ENCODE measurements at places on chromosomes 7 and 10.

DNA sequence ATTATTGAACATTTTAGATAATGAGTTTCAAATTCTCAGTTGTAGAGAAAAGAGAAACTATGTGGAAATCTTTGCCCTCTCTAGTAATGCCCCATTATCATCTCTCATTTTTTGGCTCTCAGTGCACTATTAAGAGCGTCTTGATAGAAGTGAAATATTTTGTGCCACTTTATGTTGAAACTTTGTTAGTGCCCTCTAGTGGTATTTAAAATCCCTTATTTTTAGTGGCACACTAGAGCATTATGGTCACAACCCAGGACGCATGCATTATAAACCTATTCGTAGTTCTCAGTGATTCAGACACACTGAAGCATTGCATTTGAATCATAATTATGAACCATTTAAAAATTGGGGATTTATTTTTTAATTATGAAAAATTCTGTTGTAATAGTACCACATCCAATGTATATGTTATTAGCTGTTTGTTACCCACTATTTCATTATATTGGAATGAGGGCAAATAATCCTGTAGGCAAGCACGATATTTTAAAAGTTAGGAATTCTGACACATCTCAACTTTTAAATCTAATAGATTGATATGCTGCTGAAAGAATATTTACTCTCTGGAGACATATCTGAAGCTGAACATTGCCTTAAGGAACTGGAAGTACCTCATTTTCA lies 21.9 kb downstream of the PDCD4 start:
- DNase-seq: peak; percentile 58

GRCh38 chr10:52453501-52453900 lies 139.4 kb downstream of the DKK1 start:
- no peak for DNase-seq

DNA sequence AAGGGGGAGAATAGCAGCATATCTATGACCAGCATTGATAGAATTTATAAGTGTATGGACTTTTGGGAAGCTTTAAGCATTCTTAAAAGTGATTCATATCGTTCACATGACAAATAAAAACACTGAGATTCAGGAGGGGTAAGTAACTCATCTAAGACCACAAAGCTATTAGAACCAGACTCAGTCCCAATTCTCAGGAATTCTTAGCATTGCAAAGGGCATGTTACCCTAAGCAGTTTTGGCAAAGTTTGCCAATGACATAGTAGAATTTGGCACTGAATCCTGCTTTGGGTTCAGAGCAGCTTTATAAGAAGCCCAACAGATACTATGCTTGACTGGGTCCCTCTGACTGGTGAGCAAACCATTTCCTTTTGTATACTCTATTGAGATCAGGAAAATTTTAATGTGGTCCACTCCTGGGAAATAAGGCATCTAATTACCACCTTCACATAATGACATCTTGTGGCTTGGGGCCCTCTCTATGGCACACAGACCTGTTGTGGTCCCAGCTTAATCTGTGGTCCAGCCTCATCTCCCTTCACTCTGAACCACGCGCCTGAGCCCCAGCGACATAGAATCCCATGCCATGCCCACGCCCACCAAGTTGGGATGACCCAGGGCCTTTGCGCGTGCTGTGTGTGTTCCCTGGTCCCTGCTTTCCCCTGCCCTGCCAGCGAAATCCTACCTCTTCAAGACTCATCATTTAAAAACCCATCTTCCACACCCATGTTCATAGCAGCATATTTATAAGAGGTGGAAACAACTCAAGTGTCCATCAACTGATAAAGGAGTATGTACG lies 37.5 kb upstream of the DOCK1 start:
- no peak for DNase-seq

GRCh38 chr7:73742753-73743641 lies 4.4 kb upstream of the ABHD11 start:
- DNase-seq: no peak

GRCh38 chr10:15821046-15821683 lies 39.1 kb downstream of the MINDY3 start:
- no peak for DNase-seq

DNA sequence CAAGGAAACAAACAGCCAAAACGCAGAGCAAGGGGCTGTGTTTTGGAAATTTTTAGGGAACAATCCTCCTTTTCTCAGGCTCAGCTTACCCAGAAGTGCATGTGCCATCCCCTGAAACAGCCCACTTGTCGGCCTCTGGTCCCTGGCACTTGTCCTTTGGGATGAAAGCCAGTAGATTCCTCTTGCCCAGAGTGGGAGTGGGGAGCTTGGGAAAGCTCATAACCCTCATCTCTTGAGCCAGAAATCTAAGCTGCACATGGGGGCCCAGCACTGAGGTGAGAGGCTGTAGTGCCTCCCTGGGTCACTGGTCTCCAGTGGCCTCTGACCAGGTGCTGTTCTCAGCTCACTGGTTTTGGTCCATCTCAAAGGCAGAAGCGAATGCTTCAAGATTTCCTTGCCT lies 150.3 kb downstream of the RNF216 start:
- DNase-seq: no peak

GRCh38 chr10:89431977-89432376 lies 17.6 kb downstream of the IFIT5 start:
- no peak for DNase-seq

GRCh38 chr7:22611758-22612079 lies 111.7 kb upstream of the STEAP1B start:
- DNase-seq: no peak

- DNase-seq: no peak
Observed at GRCh38 chr7:137718355-137718754, 128.4 kb downstream of the DGKI start.

- peak; percentile 17 for DNase-seq
Observed at GRCh38 chr10:89296220-89296648, 5.6 kb upstream of the IFIT2 start.

GRCh38 chr7:107937531-107937930 lies 46.5 kb downstream of the DLD start:
- no peak for DNase-seq

DNA sequence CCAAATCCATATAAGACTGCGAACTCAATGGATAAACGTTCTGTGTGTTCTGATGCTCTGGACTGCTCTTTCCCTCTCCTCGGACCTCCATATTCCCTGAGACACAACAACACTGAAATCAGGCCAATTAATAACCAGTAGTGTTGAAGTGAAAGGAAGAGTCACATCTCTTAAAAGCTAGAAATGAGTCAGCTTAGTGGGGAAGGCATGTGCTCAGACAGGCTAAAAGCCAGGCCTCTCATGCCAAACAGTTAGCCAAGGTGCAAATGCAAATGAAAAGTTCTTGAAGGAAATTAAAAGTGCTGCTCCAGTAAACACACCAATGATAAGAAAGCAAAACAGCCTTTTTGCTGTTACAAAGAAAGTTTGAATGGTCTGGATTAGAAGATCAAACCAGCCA lies 29.3 kb downstream of the TNS3 start:
- no peak for DNase-seq

DNA sequence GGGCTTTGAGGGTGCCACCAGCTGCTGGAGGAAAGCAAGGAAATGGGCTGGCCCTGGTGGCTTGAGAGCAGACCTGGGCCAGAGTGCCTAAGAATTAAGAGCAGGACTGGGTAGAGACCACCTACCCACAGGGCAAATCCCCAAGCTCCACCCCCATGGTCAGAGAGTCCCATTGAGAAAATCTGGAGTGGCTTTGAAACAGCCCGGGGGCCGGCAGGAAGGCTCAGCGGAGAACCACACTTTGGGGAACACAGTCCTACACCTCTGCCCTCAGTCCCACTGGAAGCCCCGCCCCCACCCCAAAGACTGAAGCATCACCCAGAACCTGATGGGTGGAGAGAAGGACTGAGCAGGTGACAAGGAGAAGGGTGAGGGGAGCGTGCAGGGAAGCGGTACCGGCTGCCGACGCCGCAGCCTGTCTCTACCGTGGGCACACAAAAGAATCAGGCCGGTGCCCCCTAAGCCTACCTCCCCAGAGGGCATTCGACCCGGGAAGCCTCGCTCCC lies 3.6 kb downstream of the SMARCD3 start:
- DNase-seq: no peak
